ENCODE measurements at places on chromosomes 12 and 14.

GRCh38 chr14:81193924-81194633 is 26.7 kb downstream of the GTF2A1 start:
- no peak for DNase-seq

DNA sequence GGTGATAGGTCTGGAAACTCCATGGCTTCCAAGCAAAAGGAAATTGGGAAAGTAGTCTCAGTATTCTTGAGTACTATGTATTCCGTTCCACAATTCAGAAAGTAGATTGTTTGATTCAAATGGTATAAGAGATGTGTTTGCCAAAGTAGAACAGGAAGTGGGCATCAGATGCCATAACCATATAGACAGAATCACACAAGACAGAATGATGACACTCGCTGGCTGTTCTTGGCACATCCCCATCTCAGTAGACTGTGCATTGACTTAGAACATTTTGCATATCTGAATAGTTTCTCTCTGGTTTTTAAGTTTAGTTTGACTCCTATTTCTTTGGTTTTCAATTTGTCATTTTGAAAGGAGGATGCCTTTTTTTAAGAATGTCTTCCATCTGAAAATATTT is 221.1 kb upstream of the RGS6 start:
- no peak for DNase-seq

DNA sequence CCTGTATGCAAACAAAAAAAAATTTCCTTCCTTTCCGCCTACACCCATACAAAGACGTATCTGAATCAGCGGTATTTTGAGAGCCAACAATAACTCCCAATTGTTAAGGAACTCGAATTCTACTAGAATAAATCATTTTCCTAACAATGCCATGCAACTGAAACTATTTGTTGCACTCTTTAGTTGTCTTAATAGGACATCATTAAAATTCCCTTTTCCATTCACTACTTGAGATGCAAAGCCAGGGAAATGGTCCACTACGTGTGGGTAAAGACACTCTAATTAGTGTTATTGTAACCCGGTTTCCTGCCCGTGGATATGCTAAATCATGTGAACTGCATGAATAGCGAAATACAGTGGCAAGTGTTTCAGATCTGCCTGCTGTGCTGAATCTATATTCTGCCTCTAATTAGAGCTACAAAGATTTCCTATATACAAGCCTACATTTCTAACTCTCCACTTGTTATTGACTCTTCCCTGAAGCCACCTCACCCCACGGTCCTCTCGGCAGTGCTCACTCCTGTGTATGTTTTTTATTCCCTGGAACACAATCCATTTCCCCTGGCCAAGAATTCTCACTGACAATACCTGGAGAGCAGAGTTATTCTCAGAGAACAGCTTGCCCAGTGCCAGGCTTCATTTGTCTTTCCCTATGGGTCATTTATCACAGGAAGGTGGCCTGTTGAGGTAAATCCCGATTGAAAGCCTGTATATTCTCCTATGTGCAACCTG is 168.3 kb downstream of the PAWR start:
- no peak for DNase-seq

DNA sequence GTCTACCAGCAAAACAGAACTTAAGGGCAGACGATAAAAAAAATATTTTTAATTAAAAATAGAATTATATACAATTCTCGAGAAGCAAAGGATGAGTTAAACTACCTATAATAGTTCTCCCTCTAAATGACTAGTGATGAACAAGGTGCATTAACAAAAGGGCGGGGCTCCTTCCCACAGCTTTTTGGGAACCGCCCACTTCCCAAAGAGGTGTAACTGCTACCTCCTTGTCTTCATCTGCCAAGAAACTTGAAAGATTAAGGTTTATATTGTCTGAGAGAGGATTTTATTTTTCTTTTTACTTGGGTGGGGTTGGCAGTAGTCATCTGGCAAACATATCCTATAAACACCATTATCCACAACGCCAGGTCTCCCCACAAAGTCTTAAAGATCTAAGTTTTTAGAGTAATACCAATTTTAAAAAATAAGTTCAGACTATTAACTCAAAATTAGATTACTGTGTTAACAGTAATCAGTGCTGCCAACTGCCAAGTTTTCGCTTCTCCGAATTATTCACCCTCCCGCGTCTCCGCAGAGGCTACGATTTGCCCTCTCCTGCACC is 938 bp downstream of the RALGAPA1 start:
- DNase-seq = no peak

GRCh38 chr14:71049435-71050133 is 142.3 kb downstream of the PCNX1 start:
- DNase-seq = peak; percentile 38

DNA sequence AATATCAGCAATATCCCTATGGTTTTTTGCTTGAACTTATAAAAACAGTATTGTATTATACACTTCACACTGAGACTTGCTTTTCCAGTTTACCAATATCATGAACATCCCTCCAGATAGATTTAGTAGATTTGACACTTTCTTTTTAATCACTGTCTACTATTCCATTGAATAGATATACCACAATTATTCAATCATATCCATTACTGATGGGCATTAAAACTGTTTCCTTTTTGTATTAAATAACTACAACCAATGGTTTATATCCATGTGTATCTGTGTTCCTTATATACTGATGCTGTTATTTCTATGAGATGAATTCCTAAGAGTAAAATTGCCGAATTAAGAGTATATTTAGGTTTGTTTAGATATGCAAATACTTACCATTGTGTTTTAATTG is 13.0 kb upstream of the DHRS7 start:
- no peak for DNase-seq

GRCh38 chr12:52147367-52147963 is 44.3 kb downstream of the KRT80 start:
- DNase-seq = peak; percentile 98

- DNase-seq = no peak
Observed at GRCh38 chr12:46351886-46352650, 20.5 kb downstream of the SLC38A2 start.
